ENCODE measurements at places on chromosomes 4 and X.

DNA sequence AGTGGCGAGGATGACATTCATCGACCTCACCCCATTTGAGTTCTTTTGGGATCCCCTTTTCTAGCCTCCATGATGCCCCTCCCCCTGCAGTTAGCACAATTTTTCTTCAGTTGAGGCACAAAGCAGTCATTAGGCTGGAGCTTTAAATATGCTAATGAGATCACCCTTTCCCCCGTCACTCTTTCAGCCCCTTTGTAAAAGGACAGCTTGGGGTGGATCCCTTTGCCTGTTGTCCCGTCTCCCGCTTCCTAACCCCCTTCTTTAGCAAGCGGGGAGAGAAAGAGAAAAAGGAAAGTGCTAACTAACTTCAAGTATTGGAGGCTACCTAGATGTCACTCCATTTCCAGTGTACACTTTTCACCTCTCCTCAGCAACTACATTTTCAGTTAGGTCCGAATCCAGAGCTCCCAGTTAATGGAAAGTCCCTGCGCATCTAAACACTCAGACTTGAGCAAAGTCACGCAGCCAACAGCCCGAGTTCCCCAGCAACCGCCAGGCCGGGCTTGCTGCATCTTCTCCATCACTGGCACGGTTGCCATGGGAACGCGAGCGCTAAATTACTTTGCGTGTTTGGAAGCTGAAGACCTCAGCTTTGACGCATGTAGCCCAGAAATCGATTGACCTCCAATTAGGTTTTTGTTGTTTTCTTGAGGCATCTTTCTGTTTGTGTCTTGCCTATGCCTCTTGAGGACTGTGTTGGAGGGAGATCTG is 76.8 kb downstream of the RTL5 start:
- H3K27me3 ChIP-seq = peaks cover 21% of the 10 kb centered on the region
- H3K4me3 ChIP-seq = no peak overlapping the region
- no peaks in the 10 kb centered on the region for H3K36me3 ChIP-seq
- DNase-seq = no peak
- no peak overlapping the region for H3K27ac ChIP-seq

GRCh38 chr4:47118192-47118929 is 87.0 kb downstream of the GABRB1 start:
- H3K4me1 ChIP-seq = no peaks in the 10 kb centered on the region
- H3K27ac ChIP-seq = no peak overlapping the region
- no peak for DNase-seq
- no peaks in the 10 kb centered on the region for H3K27me3 ChIP-seq
- no peaks in the 10 kb centered on the region for H3K36me3 ChIP-seq

DNA sequence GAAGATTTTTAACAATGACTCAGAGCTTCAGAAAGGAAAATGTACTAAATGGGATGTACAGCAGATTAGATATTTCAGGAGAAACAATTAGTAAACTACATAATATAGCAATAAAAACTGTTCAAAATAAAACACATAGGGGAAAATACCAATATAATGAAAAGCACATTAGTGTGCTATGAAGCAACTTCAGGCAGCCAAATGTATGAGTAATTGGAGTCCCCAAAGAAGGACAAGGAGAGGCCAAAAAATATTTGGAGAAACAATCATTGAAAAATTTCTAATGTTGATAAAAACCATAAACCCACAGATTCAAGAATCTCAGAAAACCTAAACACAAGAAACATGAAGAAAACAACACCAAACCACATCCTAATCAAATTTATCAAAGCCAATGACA is 129.3 kb upstream of the CHRDL1 start:
- no peaks in the 10 kb centered on the region for H3K27me3 ChIP-seq
- no peaks in the 10 kb centered on the region for H3K4me1 ChIP-seq
- no peak for DNase-seq
- H3K36me3 ChIP-seq = no peaks in the 10 kb centered on the region

DNA sequence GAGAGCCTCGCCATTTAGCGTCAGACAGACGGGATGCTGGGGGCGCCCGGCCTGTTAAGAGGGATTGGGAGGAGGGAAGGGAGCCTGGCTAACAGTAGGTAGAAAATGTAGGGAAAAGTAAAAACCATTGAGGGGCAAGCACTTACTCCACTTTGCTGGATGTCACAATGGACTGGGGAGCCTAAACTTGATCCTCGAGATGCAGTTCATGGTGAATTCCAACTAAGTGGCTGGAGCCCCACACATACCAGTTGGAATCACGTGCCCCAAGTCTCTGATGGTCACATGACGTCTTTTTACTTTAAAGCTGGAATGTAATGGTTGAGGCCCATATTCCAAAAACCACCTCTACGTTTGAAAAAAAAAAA is 1.5 kb downstream of the PLS3 start:
- H3K4me3 ChIP-seq = peak overlapping the region; percentile 80
- no peaks in the 10 kb centered on the region for H3K36me3 ChIP-seq
- peaks cover 14% of the 10 kb centered on the region for H3K27me3 ChIP-seq
